ENCODE measurements at places on chromosomes 3 and 15.

DNA sequence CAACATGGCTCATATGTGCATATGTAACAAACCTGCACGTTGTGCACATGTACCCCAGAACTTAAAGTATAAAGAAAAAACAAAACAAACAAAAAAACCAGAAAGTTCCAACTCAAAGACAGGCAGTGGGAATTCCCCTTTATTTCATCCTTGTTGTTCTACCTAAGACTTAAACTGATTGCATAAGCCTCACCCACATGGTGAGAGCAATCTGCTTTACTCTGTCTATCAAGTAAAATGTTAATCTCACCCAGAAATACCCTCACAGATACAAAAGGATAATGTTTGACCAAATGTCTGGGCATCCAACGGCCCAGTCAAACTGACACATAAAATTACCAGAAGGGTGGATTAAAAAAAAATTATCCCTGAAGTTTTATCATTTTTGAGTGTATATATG is 190.9 kb upstream of the PLSCR5 start:
- no peak for DNase-seq

- DNase-seq = no peak
These were observed 362.0 kb upstream of the IL12A start for GRCh38 chr3:159626598-159626997.

- no peak for DNase-seq
These were observed 17.9 kb upstream of the TM4SF1 start for GRCh38 chr3:149395107-149396089.

- DNase-seq = no peak
These were observed 140.5 kb downstream of the LRRK1 start for GRCh38 chr15:101059381-101060341.
